ENCODE measurements at places on chromosomes 6 and 20.

DNA sequence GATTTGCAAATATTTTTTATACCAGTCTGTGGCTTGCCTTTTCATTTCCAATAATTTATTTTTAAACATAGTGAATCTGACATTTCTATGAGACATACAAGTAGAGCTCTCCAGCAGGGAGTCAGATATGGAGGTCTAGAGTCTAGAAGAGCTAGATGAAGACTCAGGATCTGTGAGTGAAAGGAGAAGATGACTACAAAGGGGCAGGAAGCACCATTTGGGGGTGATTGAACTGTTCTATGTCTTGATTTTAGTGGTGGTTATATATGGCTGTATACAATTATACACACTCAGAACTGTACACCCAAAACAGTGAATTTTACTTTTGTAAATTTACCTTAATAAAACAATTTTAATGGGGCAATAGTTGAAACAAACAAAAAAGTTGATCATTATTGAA is 127.9 kb upstream of the BACH2 start:
- no peak for DNase-seq

DNA sequence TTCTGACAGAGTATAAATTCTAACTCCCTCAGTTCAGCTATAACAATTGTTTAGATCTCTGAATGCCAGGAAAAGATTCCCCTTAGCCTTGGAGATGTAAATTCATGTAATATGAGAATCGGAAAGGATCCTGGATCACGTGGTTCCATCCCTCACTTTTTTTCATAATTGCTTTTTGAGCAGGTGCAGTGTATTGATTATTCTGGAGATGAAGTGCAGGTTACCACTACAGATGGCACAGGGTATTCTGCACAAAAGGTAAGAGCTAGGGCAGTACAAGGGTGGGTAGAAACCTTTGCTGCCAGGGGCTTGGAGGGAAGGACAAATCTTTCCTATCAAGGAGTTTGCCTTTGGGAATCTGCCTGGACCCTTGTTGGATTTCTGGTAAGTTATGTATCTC is 52.7 kb downstream of the KDM1B start:
- no peak for DNase-seq

DNA sequence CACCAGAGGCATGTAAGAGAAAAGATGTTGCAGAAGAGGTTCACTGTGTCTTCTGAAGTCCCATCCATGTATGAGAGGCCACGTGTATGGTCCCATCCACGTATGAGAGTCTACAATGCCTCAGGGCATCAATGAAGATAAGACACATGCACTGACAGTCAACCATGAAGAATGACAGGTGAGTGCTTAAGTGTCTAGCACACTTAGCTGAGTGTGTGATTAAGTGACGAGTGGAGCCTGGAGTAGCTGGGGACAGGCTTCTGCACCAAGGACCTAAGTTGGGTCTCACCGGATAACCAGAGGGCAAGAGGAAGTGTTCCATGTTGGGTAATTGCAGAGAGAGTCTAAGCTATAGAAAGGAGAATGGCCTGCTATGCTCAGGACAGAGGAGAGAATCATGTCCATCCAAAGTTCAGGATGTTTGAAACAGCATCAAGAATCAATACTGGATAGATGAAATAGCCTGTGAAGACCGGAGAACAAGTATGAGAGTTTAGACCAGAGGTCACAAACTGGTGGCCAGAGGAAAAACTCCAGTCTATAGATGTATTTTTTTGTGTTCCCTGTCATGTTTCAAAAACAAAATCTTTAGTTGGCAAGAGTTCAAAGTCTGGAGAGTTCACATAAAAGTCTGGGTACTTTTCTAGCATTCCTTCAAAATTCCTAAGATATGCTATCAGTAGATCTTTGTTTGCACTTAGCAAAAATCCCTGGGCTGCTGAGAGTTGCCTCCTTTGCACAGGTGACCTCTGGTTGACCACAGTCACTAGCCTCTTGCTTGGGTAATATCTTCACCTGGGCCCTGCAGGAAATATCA is 165.8 kb downstream of the KIF16B start:
- DNase-seq = no peak

GRCh38 chr6:4059115-4059777 is 19.7 kb downstream of the FAM217A start:
- DNase-seq = peak; percentile 46

GRCh38 chr6:44039191-44039719 is 88.0 kb downstream of the MRPL14 start:
- DNase-seq = no peak

- DNase-seq = no peak
These were observed 163.7 kb upstream of the THEMIS start for GRCh38 chr6:128064540-128064895.

- DNase-seq = no peak
These were observed 47.4 kb downstream of the MYB start for GRCh38 chr6:135228486-135228885.

DNA sequence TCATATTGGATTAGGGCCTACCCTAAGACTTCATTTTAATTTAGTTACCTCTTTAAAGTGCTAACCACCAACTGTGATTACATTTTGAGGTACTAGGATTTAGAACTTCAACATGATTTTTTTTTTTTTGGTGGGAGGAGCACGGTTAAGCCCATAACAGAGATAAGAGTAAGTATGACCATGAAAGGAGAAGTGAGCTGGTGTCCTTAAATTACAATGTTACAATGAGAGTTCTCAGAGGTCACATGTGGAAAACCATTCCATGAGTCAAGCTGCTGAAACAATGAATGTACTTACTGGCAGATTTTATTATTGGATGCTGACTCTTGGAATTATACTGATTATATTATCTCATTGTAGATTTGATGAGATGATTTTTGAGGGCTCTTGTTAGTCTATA is 779.3 kb upstream of the CITED2 start:
- no peak for DNase-seq

GRCh38 chr20:12963416-12963815 is 45.4 kb upstream of the SPTLC3 start:
- no peak for DNase-seq

- DNase-seq = no peak
These were observed 194.9 kb downstream of the PACRG start for GRCh38 chr6:162922563-162923166.

DNA sequence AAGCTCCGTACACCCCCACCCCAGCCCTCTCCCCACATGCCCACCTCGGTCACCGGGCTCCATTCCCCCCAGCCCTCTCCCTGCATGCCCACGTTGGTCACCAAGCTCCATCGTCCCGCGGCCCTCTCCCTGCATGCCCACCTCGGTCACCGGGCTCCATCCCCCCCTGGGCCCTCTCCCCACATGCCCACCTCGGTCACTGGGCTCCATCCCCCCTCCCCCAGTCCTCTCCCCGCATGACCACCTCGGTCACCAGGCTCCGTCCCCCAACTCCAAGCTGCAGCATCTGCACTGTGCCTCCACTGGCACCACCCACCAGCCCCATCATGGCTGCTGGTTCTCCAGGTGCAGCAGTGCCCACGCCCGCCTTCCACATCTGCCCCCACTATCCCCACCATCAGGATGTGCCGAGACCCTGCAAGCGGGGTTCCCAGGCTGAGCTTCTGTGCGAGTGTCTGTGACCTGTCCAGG is 16.8 kb downstream of the TAF4 start:
- DNase-seq = no peak

DNA sequence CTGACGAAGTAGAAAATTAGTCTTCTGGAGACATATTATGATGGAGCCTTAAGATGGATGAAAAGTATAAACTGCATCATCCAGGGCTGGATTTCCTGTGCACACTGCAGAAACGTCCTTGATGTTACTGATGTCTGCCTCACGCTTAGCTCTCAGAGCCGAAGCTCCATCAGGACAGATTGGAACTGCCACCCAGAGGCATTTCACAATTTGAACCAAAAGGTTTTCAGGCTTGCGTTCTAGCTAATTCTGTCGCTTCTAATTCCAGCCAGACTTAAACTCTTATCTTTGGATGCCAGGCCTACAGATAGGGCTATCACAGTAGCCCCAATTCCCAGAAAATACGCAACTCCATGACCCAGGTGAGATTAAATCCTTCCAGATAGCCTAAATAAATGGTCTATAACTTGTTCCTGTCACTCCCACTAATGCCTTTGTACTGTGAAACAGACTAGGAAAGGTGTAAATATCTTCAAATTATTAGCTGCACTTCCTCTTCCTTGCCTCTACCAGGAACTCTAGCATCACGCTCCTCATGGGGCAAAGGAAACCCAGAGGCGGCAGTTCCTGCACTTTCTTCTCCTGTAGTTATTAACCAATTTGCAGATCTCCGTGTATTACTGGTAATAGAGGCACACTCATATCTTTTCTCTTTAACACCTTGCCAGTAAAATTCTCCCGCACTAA is 634.6 kb downstream of the PRKN start:
- DNase-seq = no peak

GRCh38 chr6:75556240-75556639 is 45.4 kb upstream of the SENP6 start:
- no peak for DNase-seq

DNA sequence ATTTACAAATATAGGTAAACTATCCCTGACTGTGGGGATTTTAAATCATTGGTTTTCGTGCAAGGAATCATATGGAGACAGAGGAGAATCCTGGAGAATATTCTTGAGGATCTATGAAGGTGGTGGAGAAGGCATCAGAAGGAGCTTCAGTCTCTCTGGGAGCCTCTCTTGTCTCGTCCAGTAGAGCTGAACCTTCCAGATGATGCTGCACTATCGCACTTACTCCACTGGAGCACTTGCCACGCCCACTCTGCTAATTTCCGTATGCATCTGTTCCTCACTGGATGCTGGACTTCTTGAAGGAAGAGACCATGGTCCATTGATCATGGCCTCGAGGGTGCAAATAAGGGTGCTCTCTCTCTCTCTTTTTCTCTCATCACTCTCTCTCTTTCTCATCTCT is 36.8 kb downstream of the C6orf118 start:
- DNase-seq = no peak

- DNase-seq = no peak
These were observed 49.5 kb upstream of the TFAP2D start for GRCh38 chr6:50663806-50664205.
